ENCODE measurements at places on chromosomes 4 and X.

DNA sequence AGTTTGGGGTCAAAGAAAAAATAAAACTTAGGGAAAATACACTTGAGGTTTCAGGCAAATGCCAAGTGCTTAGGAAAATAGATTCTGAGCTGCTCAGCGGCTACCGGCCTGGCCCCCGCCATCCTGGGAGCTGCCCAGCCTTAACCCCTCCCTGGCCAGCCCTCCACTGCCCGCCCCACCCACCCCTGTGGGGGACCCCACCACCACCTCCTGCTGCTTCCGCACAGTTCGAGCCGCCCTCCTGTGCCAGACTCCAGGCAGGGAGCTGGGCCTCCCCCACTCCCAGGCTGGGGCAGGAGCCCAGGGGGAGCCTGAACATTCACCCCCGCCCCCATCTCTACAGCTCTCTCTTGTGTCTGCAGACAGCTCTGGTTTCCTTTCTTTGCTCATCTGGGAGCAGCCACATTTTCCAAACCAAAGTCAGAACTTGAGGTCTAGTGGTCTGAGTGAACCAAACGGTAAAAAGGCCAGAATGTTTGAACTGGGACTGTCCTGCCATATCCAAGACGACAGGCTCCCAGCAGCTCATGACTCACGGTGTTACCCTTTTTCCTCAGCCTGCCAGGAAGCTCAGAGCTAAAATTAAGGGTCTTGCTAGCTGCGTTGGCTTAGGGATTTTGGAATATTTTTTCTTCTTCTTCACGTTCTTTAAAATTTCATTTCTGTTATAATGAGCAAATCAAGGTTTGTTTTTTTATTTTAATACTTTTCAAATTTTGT, 4.7 kb upstream of the FGFR3 start:
- no peak for DNase-seq

DNA sequence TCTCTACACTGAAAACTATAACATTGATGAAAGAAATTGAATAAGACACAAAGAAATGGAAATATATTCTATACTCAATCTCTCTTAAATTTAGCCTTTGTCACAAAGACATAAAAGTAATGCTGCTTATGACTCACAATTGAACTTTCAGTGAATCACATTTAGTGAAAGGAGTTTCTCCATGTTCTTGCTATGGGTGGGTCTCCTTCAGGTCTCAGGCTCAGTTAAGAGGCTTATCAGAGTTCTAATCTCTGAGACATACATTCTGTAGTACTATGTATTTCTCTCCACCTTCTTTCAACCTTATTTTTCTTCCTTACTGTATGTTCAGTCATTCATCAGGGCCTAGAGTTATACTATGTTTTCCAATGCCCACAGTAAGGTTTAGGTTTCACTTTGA, 220.9 kb downstream of the DTHD1 start:
- no peak for DNase-seq

- DNase-seq = no peak
These were observed 10.9 kb upstream of the NALF2 start for GRCh38 chrX:69493193-69493592.

- no peak for DNase-seq
These were observed 284.1 kb downstream of the ANTXR2 start for GRCh38 chr4:79788884-79789283.

DNA sequence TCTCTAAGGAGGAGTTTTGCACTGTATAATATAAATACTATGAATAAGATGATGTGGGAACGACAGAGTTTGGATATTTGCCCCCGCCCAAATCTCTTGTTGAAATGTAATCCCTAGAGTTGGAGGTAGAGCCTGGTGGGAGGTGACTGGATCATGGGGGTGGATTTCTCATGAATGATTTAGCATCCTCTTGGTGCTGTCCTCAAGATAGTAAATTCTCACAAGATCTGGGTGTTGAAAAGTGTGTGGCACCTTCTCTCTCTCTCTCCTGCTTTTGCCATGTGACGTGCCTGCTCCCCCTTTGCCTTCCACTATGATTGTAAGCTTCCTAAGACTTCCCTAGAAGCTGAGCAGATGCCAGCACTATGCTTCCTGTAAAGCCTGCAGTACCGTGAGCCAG, 241.6 kb upstream of the ETNPPL start:
- no peak for DNase-seq

DNA sequence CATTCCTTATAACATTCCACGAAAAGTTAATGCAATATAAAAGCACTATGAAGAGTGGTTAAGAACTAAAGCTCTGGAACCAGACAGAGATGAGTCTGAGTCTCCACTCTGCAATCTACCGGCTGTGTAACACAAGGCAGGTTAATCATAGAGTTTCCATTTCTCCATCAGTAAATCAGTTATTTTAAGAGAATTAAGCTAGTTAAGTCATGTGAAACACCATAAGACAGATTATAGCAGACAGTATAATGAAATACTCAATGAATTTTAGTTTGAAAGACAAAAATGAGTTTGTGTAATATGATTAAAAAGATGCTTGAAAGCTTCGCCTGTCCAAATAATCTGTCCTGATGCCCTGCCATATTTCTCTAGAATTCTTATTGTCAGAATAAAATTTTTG, 282.6 kb upstream of the ACTRT1 start:
- DNase-seq = no peak

DNA sequence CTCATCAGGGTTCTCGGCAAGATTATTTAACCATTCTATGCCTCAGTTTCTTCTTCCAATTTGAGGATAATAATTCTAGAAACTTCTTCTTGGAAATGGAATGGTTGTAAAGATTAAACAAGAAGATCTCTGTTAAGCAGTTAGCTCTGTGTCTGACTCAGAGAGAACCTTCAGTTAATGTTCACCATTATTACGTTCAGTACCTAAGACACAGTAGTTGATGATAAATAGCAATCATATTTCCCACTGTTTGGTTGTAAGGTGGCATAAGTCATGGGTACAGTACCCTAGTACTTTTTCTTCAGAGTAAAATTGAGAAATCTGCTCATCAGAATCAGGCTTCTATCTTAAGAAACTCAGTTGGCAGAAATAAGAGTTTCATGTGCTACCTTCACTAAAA, 366.5 kb upstream of the BOD1L1 start:
- DNase-seq = no peak

GRCh38 chrX:30642642-30643041, 10.6 kb upstream of the GK start:
- no peak for DNase-seq

DNA sequence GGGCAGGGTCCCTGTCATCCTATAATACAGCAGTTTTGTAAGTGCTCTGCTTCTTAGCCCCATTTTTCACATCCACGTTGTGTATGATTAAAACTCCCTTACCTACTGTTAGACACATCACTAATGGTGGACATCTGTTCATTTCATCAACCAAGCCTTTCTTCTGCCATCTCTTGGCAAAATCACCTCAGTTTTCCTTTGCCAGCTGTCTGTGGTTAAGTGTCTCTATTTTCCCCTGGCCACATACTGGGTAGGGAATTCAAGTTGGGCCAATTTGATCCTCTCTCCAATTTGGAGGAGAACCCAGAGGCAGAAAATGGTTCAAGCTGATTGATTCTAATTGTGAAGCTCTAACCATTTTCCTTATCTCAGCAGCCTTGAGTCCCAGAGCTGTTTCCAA, 436.1 kb downstream of the PCDH7 start:
- no peak for DNase-seq

GRCh38 chr4:159484864-159485263, 382.0 kb downstream of the RAPGEF2 start:
- no peak for DNase-seq

DNA sequence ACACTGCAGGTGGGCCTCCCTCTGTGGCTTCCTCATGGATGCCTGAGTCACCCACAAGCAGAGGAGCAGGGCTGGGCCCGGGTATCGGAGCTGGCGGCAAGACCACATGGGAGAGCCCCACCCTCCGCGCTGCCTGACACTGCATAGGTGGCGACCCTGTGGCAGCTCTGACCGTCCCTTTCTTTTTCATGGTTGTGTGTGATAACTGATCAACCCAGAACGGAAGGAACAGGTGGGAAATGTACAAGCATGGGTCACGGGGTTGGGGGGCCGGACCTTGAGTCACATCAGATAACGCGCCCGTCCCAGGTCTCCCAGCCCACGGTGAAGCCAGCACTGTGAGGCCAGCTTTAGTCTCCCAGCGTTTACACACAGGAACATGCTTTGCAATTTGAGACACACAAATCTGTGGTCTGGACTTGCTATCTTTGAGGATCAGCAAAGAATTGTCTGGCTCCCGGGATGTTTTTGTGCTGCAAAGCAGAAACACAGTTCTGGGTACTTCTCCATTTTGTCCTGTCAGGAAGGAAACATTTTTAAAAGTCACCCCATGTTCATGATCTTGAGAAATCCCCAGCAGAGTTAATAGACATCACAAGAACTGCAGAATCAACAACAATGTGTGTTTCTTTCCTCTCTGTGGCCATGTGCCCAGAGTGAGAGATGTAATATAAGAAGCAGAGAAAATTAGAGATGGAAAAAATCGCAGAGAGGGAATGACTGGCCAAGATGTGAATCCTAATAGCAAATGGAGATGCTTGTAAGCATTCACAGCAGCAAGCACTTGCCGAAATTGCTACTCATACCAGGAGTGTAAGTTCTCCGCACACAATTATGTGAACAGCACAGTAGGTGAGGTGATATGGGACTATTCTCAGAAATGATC, 70.1 kb upstream of the CBR4 start:
- DNase-seq = no peak

GRCh38 chr4:56666279-56666678, 14.8 kb downstream of the HOPX start:
- DNase-seq = no peak

- no peak for DNase-seq
These were observed 1039.2 kb upstream of the PABPC4L start for GRCh38 chr4:135240796-135241195.

DNA sequence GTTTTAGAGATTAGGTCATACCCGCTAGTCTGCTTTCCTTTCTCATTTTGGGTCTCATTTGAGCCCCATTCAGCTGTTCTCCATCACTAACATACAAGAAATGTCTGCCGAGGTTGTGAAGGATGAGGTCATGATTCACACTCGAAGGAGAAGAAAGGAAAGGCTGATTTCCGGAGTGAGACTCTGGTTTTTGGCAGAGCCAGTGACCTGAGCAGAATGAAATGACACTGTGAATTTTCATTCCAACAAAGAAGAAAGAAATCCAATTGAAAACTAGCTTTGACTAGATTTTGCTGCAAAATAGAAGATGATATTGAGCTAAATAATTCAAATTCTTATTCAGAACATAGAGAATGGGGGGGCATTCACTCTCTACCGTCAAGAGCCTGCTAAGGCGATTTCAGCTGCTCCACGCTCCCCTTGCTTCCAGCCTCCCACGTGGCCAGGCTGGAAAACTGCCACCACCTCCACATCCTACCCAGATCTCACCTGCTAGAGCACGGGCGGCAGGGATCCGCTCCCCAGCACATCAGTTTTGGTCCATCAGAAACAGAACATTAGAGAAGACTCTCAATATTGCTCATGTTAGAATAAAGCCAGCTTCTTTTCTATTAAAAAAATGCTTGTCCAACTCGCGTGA, 39.0 kb downstream of the F11 start:
- DNase-seq = no peak

Measured in stimulated activated CD4-positive, alpha-beta T cell treated with anti-CD3 and anti-CD28 coated beads, Interleukin-15, amount 100 ng/mL, for 1 hour (primary cell).